ENCODE measurements at places on chromosomes 1 and 21. TPM values are rescaled to one million over a fixed set of nuclear protein-coding genes. Genes with fewer than 3 reads are reported as not detected.

DNA sequence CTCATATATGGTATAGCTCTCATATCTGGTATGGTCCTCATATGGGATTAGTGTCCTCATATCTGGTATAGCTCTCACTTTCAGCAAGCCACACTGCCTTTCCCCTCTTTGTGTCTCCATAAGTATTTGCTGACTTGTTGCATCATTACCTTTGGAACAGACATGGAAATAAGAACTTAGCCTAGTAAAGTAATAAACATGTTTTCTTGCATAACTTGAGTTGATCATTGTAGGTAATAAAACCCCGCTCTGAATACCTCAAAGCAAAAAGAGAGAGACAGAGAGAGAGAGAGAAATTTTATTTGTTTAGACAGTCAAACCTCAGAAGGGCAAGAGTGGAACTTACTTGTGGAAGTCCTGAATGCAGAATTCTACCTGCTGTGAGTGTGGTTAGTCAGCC, 170.3 kb downstream of the GREM2 start:
- H3K27me3 ChIP-seq: no peaks in the 10 kb centered on the region
- no peak overlapping the region for H3K27ac ChIP-seq
- no peaks in the 10 kb centered on the region for H3K4me1 ChIP-seq
- no peaks in the 10 kb centered on the region for H3K36me3 ChIP-seq
- no peak overlapping the region for H3K4me3 ChIP-seq
- no peak for DNase-seq

DNA sequence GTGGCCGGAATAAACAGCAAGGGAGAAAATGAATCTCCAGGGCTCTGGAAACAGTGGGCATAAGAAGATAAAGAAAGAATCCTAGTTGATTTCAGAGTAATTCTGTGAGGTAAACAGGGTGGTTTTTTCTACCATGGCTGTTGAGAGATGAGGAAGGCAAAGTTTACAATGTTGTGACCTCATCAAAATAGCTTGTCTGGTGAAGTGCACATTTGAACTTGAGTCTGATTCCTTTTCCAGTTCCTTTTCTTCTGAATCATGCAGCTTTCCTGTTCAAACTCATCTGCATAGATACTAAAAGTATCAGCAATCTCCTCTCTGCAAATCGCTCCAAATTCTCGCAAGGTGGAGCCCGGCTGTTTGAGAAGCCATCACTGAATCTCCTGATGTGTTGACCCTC, 161.7 kb downstream of the PLPP3 start:
- H3K4me3 ChIP-seq: no peak overlapping the region
- H3K27ac ChIP-seq: no peak overlapping the region
- no peak for DNase-seq
- no peaks in the 10 kb centered on the region for H3K36me3 ChIP-seq

DNA sequence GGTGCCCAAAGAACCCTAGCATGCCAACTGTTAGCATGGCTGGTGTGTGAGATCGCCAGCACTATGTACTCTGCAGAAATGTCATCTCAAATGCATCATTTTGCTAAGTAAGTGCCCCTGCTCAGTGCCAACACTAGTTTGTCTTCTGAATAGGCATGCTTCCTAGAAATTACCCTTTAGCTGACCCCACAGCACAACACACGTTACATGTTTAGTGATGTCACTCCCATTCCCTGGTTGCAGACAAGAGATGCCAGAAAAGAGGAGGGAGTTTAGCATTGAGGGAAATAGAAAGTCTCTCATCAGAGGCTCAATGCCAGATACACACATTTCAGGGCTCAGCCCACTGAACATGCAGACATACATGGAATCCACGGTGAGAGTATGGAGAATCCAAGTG, 9.3 kb upstream of the ST6GALNAC3 start:
- H3K27ac ChIP-seq: no peak overlapping the region
- no peaks in the 10 kb centered on the region for H3K36me3 ChIP-seq
- no peaks in the 10 kb centered on the region for H3K27me3 ChIP-seq
- H3K4me3 ChIP-seq: no peak overlapping the region
- DNase-seq: no peak
- H3K4me1 ChIP-seq: no peaks in the 10 kb centered on the region

The TSPEAR gene
- total RNA-seq: 0.58 TPM

GRCh38 chr1:27581823-27582243, 22.1 kb downstream of the AHDC1 start:
- H3K27ac ChIP-seq: no peak overlapping the region
- H3K4me1 ChIP-seq: peaks cover 2% of the 10 kb centered on the region
- H3K4me3 ChIP-seq: no peak overlapping the region
- DNase-seq: no peak
- H3K27me3 ChIP-seq: no peaks in the 10 kb centered on the region
